ENCODE measurements at places on chromosomes 13 and 19.

DNA sequence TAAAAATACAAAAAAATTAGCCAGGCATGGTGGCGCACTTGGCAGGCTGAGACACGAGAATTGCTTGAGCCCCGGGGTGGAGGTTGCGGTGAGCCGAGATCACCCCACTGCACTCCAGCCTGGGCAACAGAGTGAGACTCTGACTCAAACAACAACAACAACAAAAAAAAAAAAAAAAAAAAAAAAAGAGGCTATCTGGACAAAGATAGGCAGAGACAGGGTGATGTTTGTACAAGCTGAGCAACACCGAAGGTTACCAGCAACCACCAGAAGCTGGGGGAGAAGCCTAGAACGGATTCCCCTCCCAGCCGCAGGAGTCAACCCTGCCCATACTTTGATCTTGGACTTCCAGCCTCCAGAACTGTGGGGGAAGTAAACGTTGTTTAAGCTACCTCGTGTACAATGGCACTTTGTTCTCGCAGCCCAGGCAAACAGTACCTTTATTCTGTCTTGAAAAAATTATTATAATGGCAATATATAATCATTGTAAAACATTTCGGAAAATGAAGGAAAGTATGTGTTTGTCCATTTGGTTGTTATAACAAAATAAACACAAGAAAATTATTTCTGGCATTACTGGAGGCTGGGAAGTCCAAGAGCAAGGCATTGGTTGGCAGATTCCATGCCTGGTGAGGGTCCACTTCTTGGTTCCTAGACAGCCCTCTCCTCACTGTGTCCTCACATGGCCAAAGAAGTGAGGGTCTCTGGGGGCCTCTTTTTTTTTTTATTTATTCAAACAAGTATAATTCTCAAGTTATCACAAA, 39.8 kb upstream of the LATS2 start:
- DNase-seq: no peak

- no peak for DNase-seq
Observed at GRCh38 chr19:48836089-48837017, at the start of gene HSD17B14. Gene HSD17B14 (minus strand): TSS chr19:48836491. CDS start chr19:48836411, 80 bp downstream.

DNA sequence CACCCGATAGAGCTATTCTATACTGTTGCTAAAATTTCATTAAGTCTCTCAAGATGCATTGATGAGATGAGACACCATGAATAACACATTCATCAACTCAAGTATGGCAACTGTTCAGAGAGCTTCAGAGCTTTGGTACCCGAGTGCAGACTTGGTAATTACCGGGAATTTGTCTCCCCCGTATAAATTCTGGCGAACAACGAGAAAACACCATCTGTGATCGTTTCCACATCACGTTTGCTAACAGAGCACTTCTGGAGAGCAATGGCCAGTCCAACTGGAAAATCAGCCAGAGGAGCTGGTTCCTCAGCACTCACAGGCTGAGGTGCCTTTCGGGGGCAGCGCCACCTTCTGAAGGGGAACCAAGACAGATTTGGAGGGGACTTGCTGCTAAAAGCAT, 40.2 kb downstream of the SUGP2 start:
- no peak for DNase-seq

DNA sequence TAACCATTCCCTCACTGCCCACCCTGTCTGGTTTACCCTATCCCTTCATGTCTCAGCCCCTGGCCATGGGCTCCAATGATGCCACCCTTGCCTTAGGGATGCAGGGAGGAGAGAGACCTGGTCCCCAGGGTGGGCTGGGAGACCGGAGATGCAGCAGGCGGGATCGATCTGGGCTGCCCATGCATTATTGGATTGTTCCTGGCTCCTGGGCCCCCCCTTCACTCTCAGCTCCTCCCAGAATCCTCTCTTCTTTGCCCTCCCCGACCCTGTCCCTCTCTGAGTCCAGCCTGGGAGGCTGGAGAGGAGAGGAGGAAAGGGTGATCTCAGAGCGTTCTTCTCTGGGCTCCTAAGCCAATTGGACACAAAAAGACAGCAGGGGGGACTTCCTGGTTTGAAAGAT, 5.8 kb downstream of the KASH5 start:
- DNase-seq: no peak

GRCh38 chr19:14081797-14082674, 3.5 kb downstream of the C19orf67 start:
- no peak for DNase-seq

GRCh38 chr13:111027458-111028439, 87.4 kb upstream of the ARHGEF7 start:
- DNase-seq: no peak

DNA sequence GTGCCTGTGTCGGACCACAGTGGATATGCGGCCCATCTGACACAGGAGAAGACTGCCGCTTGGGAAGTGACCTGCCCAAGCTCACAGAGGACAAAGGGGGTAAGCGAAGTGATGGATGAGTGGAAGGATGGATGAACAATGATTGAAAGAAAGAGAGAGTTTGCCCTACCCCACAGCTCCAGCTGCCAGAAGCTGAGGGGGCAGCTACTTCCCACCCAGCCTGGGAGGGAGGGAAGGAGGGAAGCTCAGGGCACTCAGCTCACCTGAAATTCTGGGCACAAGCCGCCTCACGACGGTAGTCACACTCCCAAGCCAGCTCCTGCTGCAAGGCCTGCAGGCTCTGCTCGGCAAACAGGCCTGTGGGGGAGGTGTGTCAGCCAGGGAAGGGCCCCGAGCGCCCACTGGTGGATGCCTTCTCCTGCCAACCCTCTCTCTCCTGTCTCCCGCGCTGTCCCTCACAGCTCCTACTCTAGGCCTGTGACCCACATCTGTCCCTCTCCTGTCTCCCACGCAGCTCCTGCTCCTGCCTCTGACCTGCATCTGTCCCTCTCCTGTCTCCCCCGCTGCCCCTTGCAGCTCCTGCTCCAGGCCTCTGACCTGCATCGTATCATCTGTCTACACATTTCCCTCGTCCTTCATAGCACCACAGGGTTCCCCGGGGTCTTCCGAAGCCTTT, 12.0 kb upstream of the NUMBL start:
- DNase-seq: no peak

GRCh38 chr13:71634182-71634581, 232.8 kb downstream of the DACH1 start:
- no peak for DNase-seq

DNA sequence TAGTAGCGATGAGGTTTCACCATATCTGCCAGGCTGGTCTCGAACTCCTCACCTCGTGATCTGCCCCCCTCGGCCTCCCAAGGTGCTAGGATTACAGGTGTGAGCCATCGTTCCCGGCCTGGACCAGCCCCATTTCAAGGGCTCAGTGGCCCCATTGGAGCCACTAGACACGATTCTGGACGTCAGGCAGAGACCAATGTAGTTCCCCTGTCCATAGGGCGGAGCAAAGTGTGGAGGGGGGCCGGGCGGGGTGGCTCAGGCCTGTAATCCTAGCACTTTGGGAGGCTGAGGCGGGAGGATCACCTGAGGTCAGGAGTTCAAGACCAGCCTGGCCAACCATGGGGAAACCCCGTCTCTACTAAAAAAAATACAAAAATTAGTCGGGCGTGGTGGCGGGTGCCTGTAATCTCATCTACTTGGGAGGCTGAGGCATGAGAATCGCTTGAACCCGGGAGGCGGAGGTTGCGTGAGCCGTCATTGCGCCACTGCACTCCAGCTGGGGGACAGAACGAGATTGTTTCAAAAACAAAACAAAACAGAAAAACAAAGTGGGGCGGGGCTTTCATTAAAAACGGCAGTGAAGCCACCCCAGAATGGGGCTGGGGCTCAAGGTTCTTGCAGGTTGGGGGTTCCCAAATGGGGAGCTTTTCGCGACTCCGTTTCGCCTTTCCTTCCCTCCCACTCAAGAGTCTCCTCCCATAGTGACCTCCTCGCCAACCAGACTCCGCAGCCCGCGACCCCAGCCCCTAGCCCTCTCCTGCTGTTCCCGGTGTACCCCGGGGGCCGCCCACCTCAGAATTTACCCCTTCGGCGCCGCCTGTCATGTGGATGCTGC, 758 bp upstream of the TECR start:
- DNase-seq: no peak

DNA sequence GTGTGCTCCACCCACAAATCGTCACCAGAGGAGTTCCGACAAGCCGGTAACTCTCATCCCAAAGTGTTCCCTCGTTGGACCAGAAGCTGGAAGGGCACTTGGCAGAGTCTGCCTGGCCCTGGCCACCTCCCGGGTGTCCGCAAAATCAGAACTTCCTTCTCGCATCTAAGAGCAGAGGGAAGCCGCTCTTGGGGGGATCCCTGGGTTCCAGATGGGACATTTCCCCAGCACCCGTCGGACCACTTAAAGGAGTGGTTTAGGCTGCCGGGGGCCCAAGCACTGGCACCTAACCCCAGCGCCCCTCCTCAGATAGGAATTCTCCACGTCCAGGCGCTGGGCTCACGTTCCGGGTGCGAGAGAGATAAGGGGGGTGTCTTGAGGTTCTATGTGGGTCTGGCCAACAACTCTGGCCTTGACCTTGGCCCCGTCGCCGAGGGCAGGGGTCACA, 857 bp upstream of the MAP2K7 start:
- no peak for DNase-seq

DNA sequence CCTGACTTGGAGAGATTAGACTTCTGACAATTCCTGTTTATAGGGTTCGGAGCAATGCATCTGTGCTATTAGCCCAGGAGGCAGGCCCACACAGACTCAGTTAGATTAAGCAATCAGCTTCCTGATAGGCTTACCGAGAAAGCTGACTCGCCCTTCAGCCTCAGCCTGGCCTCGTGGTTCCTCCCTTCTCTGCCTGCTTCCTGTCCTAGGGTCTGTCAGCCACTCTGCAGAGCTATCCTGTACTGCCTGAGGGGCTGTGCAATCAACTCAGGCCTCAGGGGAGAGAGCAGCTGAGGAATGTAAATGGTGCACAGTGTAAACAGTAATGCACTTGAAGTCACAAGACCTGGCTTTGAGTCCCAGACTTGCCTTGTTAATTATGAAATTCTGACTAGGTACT, 30.7 kb downstream of the HTR2A start:
- DNase-seq: no peak

Measured in stimulated activated CD8-positive, alpha-beta memory T cell treated with anti-CD3 and anti-CD28 coated beads, Interleukin-2, amount 100 ng/mL, for 48 hours (primary cell).